ENCODE measurements at places on chromosomes 1 and 21. TPM values are rescaled to one million over a fixed set of nuclear protein-coding genes. Genes with fewer than 3 reads are reported as not detected.

GPR52 gene
- total RNA-seq = 0.84 TPM

FCRL1 gene
- not detected for total RNA-seq

DNA sequence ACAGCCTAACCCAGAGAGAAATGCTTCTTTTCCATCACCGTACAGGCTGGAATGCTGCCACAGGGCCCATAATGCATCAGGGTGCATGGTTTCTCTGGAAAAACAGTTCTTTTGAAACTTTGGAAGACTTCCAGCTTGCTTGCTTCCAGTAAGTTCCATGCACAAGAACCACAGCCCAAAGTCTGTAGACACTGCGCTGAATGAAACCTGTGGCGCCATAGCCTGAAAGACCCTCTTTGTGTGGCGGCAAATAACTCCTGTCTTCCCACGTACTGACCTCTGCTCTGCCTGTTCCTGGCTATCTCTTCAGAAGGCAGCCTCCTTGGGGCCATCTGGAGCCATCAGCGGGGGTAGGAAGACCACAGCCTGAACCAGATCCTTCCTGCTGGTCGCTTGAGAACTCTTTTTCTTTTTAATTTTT, 15.1 kb downstream of the MIIP start:
- H3K4me3 ChIP-seq = no peak overlapping the region
- peaks cover under 1% of the 10 kb centered on the region for H3K4me1 ChIP-seq
- DNase-seq = no peak

DNA sequence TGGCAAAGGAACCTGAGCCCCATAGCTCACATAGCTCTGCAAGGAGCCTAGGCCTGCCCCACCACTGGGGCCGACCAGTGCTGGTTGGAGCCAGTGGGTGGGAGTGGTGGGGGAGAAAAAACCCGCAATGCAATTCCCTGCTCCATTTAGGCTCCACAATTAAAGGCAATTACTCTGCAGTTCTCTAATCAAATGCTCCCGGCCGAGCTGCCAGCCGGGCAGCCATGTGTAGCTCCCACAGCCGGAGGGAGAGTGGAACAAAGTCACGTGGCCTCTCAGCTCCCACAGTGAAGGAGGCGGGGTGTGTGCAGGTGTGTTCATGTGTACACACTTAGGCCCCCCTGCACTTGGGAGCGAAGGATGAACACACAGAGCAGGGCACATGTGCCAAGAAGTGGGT, 81.6 kb downstream of the KIRREL1 start:
- no peak overlapping the region for H3K27ac ChIP-seq
- no peak for DNase-seq
- peaks cover 75% of the 10 kb centered on the region for H3K4me1 ChIP-seq
- H3K36me3 ChIP-seq = no peaks in the 10 kb centered on the region
- H3K27me3 ChIP-seq = no peaks in the 10 kb centered on the region

- H3K4me3 ChIP-seq = peak overlapping the region; percentile 44
- H3K36me3 ChIP-seq = no peaks in the 10 kb centered on the region
- peak; percentile 45 for DNase-seq
- H3K27me3 ChIP-seq = peaks cover 55% of the 10 kb centered on the region
- H3K27ac ChIP-seq = no peak overlapping the region
Observed at GRCh38 chr1:27634177-27634984, 604 bp downstream of the FGR start.

Measured in neural progenitor cell (in vitro differentiated cells).